ENCODE measurements at places on chromosomes 1 and 21. TPM values are rescaled to one million over a fixed set of nuclear protein-coding genes. Genes with fewer than 3 reads are reported as not detected.
A peak's percentile ranks its signal among the peaks of the same experiment; 100 is the strongest.

TIE1 gene
- total RNA-seq, result 11.3 TPM

GBP6 gene
- not detected for total RNA-seq

DNA sequence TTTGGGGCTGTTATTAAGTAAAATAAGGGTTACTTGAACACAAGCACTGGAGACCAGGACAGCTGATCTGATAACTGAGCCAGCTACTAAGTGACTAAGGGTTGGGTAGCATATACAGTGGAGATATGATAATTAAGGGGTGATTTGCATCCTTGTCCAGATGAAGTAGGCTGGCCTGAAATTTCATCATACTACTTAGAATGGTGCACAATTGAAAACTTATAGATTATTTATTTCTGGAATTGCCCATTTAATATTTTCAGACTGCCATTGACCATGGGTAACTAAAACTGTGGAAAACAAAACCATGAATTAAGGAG lies 3.8 kb upstream of the CD1B start:
- DNase-seq, result no peak

CFHR5 gene
- total RNA-seq, result not detected

DNA sequence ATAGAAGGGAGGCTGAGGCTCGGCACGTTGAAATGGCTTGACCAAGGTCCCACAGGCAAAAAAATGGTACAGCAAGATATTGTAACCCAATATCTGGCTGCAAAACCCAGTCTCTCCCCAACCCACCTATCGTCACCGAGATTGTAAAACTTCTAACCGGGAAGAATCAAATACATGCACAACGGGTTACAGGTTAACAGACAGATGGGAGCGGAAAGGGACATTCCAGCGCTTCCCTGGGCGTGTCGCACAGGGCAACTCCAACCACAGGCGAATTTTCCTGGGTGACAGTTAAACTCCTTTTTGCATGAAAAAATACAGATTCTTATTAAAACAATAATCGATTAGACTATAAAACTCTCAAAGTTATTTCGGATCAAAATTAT lies 31.8 kb upstream of the JUN start:
- DNase-seq, result no peak

GRCh38 chr1:3471356-3472087 lies 17.1 kb downstream of the ARHGEF16 start:
- peak; percentile 71 for DNase-seq

DNA sequence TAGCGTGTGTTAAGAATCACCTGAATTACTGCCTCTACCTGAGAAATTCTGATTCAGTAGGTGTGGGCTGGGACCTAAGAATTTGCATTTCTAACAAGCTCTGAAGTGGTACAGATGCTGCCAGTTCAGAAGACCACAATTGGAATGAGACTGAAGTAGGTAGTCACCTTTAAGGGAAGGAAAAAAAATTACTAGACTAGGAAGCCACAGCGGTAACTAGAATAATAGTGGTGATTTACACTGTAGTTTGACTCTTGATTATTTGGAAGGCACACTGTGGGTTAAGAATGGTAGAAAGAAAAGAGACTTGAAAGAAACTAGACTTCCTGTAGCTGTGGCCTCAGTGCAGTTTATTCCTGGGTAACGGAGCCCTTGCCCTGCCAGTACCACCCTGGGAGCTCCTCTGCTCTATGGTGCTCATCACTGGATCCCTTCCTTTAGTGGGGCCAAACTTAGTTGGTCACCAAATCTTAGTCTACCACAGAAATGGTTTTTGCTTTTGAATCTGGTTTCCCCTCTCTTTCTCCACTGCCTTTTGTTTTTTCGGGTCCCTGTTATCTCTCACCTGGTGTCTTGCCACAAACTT lies 43.6 kb downstream of the ARID1A start:
- DNase-seq, result no peak

DNA sequence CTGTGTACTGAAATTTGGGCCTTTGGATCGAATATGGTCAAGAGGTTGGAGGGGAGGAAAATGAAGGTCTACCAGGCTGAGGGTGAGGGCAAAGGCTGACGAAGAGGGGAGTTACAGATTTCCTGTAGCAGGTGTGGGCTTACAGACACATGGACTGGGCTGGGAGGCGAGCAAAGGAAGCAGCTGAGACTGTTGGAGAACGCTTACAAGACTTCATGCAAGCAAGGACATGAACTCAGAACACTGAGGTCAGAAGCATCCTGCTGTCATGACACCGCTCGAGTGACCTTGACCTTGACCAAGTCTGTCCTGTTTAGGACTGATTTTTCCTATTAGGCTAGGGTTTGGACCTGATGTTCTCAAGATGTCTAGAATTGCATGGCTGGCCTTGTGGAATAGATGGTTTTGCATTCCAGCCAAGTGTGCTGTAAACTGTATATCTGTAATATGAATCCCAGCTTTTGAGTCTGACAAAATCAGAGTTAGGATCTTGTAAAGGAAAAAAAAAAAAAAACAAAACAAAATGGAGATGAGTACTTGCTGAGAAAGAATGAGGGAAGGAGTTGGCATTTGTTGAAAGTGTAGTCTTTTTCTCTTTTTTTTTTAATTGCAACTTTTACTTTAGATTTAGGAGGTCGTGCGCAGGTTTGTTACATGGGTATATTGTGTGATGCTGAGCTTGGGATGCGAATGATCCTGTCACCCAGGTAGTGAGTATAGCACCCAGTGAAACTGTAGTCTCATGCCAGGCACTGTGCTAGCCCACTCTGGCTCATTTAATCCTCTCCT lies 5.8 kb downstream of the ELF3 start:
- no peak for DNase-seq

CELA3A gene
- total RNA-seq, result not detected

DNA sequence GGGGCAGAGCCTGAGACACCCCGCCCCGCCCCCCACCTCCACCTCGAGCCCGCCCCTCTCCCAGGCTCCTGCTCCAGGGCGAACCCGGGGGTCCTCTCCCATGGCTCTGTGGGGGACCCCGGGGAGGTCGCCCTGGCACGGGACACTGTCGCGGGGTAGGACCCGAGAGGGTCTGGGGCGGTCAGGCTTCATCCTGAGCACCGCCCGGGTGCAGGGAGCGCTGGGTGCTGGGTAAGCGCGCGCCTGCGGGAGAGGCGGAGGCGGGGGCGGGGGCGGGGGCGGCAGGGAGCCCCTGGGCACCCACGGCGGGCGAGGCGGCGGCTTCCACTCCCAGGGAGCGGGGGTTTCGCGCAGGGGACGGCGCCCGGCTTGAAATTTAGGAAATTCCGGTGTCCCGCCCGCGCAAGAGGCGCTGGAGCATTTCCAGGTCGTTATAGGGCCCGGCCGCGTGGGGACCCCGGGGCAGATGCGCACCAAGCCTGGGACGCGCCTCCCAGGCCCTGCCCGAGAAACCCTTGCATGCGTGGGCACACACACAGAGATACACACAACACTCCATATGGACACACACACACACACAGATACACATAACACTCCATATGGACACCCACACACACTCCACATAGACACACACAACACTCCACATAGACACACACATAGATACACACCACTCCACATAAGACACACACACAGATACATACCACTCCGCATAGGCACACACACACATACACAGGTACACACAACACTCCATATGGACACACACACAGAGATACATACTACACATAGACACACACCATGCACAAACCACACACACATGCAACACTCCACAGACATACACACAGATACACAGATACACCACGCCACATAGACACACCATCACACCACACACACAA lies 48.7 kb upstream of the SLC19A1 start:
- DNase-seq, result no peak

SPAG17 gene
- not detected for total RNA-seq

GPX7 gene
- total RNA-seq, result 3.5 TPM

ARHGAP29 gene
- 1.1 TPM for total RNA-seq

TIAM1 gene
- total RNA-seq, result 23.3 TPM

EFNA3 gene
- 14.6 TPM for total RNA-seq

DNA sequence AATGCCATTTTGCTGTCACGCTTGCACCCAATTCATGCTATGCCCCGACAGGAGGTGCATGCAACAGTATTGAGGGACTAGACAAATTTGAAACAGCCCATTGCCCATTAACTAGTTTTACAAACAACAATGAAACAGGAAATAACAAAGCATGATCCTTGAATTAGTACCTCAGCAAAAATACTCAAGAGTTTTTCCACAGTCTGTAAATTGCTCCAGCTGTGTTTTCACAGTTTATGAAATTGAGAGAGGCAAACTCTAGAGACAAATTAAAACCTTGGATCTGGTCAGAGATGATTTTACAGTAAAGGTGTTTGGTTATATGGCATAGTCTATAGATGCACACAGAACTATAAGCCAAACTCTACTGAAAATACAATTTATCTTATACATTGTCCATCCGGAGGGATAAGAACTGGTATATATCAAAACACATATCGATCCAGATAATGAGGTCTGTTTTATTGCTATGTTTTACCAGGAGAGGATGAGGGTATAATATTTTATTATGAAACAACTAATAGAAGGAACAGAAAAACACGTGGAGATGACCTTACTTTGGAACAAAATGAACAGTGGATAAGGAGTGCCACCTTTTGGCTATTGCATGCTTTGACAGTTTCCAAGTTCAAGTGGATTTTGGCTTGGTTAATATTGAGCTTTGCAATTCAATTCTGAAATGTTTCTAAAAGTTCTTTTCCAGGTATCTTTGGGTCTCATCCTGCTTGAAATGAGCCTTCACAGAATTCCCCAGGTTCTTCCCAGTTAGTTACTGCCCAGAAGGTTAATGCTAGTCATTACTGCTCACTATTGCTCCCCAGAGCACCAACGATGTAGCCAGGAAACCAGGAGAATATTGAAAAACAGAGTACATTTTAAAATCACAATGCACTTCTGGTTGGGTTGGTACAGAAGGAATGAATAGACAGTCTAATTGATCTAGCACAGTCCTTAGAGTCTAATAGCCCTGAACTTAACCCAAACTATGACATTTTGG lies 45.7 kb downstream of the ZC3H11B start:
- no peak for DNase-seq

ST6GALNAC5 gene
- total RNA-seq, result 141 TPM

DNA sequence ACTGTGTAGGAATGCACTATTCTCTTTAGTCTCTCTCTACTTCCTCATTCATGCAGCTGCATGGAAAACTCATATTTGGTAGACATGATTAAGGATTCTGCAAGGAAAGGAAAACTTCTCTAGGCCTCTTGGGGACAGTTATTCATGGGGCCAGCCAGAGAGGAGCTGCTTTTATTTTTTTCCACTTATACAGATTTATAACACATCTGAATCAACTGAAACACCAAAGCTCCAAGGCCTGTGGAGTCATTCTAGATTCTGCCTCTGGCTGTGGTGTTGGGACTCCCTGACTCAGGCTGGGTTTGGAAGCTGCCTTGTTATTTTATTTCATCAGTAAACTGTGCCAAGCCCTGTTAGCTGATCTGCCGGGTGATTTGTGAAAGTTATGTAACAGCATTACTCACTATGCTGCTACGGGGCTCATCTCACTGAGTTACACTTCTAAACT lies 83.9 kb upstream of the EDEM3 start:
- no peak for DNase-seq

DNA sequence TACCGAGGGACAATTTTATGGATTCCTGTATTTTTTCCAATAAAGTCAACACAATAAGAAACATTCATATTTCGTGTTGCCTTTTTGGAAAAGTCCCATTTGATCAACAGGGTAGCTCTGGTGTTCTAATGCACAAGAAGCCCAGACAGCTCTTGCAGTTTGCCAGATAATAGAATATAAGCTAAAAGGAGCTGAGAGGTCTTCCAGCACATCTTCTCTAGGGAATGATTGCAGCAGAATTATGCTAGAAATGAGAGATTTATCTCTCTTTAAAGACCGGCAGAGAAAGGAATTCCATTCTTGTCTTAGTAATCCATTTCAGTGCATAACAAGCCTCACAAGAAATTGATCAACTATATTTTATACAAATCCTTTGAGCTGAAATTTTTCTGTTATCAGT lies 25.0 kb upstream of the DDX59 start:
- DNase-seq, result no peak

GPN2 gene
- 21.4 TPM for total RNA-seq

- no peak for DNase-seq
Measured at GRCh38 chr1:218330043-218330623, 15.0 kb upstream of the TGFB2 start.

GRCh38 chr1:199665371-199665770 lies 362.1 kb upstream of the NR5A2 start:
- DNase-seq, result no peak

GRCh38 chr1:33374336-33375105 lies 53.6 kb upstream of the A3GALT2 start:
- DNase-seq, result no peak

ITGB2 gene
- total RNA-seq, result 0.91 TPM

CD48 gene
- total RNA-seq, result not detected

GRCh38 chr1:10292188-10292587 lies 81.8 kb downstream of the KIF1B start:
- no peak for DNase-seq

BCAS2 gene
- 52.4 TPM for total RNA-seq

LRRC52 gene
- total RNA-seq, result not detected

DNA sequence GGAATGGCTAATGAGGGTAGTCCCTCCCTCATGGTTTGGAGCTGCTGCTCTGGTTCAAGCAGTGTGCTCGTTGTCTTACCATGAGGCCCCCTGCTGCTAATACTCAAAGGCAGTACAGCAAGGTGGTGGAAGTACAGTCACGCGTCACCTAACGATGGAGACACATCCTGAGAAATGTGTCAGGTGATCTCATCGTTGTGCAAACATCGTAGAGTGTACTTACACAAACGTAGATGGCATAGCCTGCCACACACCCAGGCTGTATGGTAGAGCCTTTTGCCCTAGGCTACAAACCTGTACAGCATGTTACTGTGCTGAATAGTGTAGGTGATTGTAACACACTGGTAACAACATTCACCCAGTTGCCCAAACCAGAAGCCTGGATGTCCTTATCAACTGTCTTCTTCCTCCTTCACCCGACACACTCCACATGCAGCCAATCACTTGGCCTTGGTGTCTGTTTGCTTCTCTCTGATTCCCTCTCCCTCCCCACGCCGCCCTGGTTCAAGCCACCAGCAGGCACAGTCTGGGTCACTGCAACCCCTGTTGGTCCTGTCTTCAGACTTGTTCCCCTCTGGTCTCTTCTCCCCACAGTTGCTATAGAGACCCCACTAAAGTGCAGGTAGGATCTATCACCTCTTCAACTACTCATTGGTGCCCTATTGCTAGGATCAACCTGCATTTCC lies 6.0 kb upstream of the KCNA2 start:
- no peak for DNase-seq

ETNK2 gene
- 5.0 TPM for total RNA-seq

BEST4 gene
- total RNA-seq, result 0.88 TPM

DNA sequence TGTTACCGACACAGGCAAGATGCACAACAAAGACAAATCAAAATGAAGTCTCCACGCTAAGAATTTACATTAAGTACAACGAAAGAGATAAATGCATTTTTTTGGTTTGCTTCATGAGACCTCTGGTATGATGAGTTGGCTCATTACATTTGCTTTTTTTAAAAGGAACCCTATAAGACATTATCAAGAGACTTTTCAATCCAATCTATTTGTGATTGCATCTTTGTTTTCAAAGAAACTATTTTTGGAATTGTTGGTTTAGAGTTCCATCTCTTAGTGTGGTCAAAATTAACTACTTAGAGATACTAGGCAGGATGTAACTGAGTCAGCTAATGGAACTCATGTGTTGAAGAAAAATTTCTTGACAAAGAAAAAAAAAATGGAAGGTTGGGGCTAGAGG lies 200.1 kb downstream of the ZC3H11B start:
- no peak for DNase-seq

FCRL4 gene
- not detected for total RNA-seq

- peak; percentile 49 for DNase-seq
Measured at GRCh38 chr1:216903382-216903740, 180.1 kb upstream of the ESRRG start.
